ENCODE measurements at places on chromosomes 2 and 18.
A peak's percentile ranks its signal among the peaks of the same experiment; 100 is the strongest.

DNA sequence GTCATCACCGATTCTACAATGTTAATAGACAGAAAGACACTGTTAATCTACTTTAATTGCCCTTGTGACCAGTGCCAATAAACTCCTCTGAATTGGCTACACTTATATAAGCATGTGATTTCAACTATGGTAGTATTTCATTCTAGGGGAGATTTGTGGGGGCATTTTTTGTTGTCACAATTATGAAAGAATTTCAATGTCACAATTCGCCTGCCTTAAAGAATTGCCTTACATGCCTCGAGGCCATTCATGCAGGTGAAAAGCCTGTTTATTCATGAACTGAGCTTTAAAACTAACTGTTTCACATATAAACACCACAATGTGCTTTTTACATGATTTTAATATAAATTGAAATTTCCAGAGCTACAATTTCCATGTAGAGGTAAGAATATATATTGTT is 162.8 kb downstream of the GCA start:
- no peaks in the 10 kb centered on the region for H3K4me1 ChIP-seq
- no peak for DNase-seq

GRCh38 chr2:157508676-157509075 is 64.8 kb upstream of the CYTIP start:
- H3K4me3 ChIP-seq: no peak overlapping the region
- H3K36me3 ChIP-seq: no peaks in the 10 kb centered on the region
- no peak for DNase-seq
- peaks cover 32% of the 10 kb centered on the region for H3K27me3 ChIP-seq

DNA sequence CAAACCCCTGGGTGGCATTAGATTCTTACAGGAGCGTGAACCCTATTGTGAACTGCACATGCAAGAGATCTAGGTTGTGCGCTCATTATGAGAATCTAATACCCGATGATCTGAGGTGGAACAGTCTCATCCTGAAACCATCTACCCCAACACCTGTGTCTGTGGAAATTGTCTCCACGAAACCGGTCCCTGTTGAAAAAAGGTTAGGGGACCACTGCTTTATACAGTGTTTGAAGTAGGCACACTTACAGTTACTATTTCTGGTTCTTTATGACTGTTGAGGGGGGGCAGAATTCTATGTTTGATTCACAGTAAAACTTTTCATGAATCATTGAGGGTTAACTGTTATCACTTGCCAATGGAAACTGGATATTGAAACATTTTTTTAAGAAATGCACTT is 72.0 kb downstream of the RIF1 start:
- H3K27ac ChIP-seq: peak overlapping the region; percentile 65
- peaks cover 35% of the 10 kb centered on the region for H3K4me1 ChIP-seq
- no peak for DNase-seq

GRCh38 chr18:12443551-12443950 is 35.8 kb downstream of the PRELID3A start:
- no peak for DNase-seq
- peaks cover 6% of the 10 kb centered on the region for H3K4me1 ChIP-seq
- no peak overlapping the region for H3K27ac ChIP-seq
- no peak overlapping the region for H3K4me3 ChIP-seq
- no peaks in the 10 kb centered on the region for H3K27me3 ChIP-seq

- H3K36me3 ChIP-seq: peaks cover 3% of the 10 kb centered on the region
- H3K4me3 ChIP-seq: no peak overlapping the region
- H3K27ac ChIP-seq: no peak overlapping the region
- no peaks in the 10 kb centered on the region for H3K27me3 ChIP-seq
- peaks cover 14% of the 10 kb centered on the region for H3K4me1 ChIP-seq
These were observed 47.7 kb upstream of the YWHAQ start for GRCh38 chr2:9678544-9678943.

GRCh38 chr2:9573013-9573720 is 17.5 kb upstream of the ADAM17 start:
- H3K4me3 ChIP-seq: no peak overlapping the region
- H3K27ac ChIP-seq: no peak overlapping the region
- H3K27me3 ChIP-seq: no peaks in the 10 kb centered on the region
- peaks cover 21% of the 10 kb centered on the region for H3K4me1 ChIP-seq

GRCh38 chr2:144738749-144739148 is 218.8 kb upstream of the ZEB2 start:
- H3K36me3 ChIP-seq: no peaks in the 10 kb centered on the region
- no peak overlapping the region for H3K4me3 ChIP-seq
- DNase-seq: no peak
- H3K27me3 ChIP-seq: no peaks in the 10 kb centered on the region
- no peak overlapping the region for H3K27ac ChIP-seq

DNA sequence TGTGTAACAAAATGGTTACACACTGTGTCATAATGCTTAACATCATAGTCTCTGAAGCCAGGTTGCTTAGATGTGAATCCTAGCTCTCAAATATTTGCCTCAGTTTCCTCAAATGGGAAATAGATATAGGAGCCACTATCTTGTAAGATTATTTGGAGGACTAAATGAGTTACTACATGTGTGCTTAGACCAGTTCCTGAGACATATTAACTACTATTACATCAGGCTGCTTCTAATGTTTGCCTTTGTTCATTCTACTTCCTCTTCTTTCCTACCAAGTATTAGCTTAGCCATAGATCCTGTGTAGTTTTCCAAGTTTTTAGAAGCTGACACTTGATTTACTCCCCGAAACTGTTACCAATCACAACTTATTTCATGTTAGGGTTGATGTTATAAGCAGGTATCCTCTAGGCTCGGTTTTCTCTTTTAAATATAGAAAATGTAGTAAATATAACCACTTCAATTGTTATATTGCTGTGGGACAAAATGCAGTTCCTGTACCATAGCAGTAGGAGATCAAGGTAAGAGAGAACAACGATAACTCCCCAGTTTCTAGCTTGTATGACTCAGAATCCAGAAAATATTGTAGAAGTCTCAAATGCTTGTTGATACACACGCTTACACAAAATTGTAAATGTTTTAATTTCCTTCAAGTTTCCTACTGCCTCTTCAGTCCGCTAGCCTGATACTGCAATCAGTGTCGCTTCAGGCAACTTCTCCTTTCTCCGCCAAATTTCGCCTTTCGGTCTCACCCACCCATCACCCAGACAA is 751 bp upstream of the DNAJC10 start:
- peaks cover 5% of the 10 kb centered on the region for H3K4me1 ChIP-seq
- H3K4me3 ChIP-seq: no peak overlapping the region
- DNase-seq: no peak
- peaks cover 5% of the 10 kb centered on the region for H3K36me3 ChIP-seq
- H3K27ac ChIP-seq: no peak overlapping the region
- peaks cover 19% of the 10 kb centered on the region for H3K27me3 ChIP-seq

GRCh38 chr18:74171910-74172606 is 23.7 kb downstream of the TIMM21 start:
- peak overlapping the region; percentile 38 for H3K4me3 ChIP-seq
- DNase-seq: no peak
- H3K27ac ChIP-seq: no peak overlapping the region

GRCh38 chr2:196200557-196200956 is 29.2 kb upstream of the STK17B start:
- peak overlapping the region; percentile 75 for H3K27ac ChIP-seq
- peaks cover 8% of the 10 kb centered on the region for H3K36me3 ChIP-seq
- H3K27me3 ChIP-seq: no peaks in the 10 kb centered on the region
- peak overlapping the region; percentile 26 for H3K4me3 ChIP-seq

- H3K36me3 ChIP-seq: peaks cover 25% of the 10 kb centered on the region
- H3K27ac ChIP-seq: peak overlapping the region; percentile 96
- peaks cover 29% of the 10 kb centered on the region for H3K4me1 ChIP-seq
These were observed 456 bp downstream of the DOK1 start for GRCh38 chr2:74554820-74555531.

DNA sequence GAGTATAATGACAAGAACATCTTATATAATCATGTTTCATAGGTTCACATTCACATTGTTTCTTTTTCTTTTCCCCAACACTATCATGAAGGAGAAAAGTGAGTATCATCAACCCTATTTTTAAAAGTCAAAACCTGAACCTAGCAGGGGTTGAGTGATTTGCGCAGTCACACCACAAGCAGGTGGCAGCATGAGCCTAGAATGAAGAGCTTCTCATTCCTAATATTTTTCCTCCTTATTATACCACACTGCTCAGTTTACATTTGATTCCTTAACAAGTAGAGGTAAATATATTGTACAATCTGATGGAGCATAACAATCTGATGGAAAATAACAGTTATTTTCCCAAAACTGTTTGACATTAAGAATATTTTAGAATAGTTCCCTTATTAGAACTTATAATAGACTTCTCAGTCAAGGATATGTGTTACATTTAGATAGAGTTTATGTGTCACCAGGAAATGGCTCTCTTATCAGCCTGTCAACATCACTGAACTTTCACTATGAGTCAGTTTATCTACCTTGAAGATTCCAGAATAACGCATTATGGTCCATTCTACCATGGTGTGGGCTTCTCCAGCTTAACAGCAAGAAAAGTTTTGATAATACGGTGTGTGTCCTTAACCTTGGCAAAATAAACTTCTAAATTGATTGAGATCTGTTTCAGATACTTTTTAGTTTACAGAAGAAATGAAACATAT is 119.5 kb downstream of the NEB start:
- peaks cover 4% of the 10 kb centered on the region for H3K36me3 ChIP-seq
- peak overlapping the region; percentile 14 for H3K4me3 ChIP-seq
- DNase-seq: no peak
- peak overlapping the region; percentile 61 for H3K27ac ChIP-seq

- H3K27ac ChIP-seq: no peak overlapping the region
- H3K4me3 ChIP-seq: no peak overlapping the region
- H3K4me1 ChIP-seq: peaks cover 14% of the 10 kb centered on the region
- no peaks in the 10 kb centered on the region for H3K27me3 ChIP-seq
- no peak for DNase-seq
- peaks cover 60% of the 10 kb centered on the region for H3K36me3 ChIP-seq
These were observed 6.7 kb upstream of the CLK1 start for GRCh38 chr2:200871151-200871550.

DNA sequence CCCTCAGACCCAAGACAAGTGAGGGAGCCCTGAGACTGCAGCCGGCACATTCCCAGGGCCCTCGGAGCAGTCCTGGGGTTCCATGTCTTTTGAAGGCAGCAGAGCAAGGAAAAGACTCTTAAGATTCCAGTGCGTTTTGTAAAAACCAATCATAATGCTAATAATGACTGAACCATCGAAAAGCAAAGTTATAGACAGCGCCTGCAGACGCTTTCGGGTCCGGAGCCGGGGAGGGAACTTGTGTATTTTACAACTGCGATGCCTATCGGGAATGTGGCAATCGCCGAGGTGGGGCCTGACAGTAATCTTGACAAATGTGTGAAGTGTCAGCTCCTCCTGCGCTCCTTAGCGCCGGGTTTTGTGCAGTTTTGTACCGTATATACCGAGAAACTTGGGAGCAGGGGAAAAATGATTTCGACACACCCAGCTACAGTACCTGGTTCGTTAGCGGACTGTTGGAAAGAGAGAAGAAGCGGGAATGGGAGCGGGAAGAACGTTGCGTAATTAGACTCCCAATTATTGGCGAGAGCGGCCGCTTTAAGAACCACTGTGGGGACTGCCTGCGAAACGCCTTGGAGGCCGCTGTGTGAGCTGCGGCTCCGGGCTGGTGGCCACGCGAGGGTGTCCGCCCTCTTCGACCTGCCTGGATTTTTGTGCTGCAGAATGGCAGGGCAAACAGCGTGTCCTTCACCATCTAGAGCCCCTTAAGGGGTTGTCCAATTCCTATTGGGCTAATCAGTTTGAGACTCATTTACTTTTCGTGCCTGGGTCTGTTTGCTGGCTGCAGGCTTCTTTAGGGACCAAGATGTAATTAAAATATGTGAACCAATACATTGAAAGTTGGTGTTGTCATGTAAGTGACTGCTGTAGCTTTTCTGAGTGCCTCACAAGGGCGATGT is 2.4 kb downstream of the EPAS1 start:
- peaks cover 16% of the 10 kb centered on the region for H3K36me3 ChIP-seq
- H3K4me3 ChIP-seq: peak overlapping the region; percentile 89
- no peak overlapping the region for H3K27ac ChIP-seq
- DNase-seq: no peak
- H3K4me1 ChIP-seq: peaks cover 37% of the 10 kb centered on the region

- no peak overlapping the region for H3K4me3 ChIP-seq
- no peak overlapping the region for H3K27ac ChIP-seq
- no peaks in the 10 kb centered on the region for H3K27me3 ChIP-seq
- no peak for DNase-seq
- H3K36me3 ChIP-seq: no peaks in the 10 kb centered on the region
These were observed 230.9 kb upstream of the FSIP2 start for GRCh38 chr2:185507719-185508118.

GRCh38 chr2:70728128-70728527 is 39.9 kb downstream of the ADD2 start:
- no peaks in the 10 kb centered on the region for H3K36me3 ChIP-seq
- no peaks in the 10 kb centered on the region for H3K4me1 ChIP-seq
- no peak for DNase-seq
- no peaks in the 10 kb centered on the region for H3K27me3 ChIP-seq

DNA sequence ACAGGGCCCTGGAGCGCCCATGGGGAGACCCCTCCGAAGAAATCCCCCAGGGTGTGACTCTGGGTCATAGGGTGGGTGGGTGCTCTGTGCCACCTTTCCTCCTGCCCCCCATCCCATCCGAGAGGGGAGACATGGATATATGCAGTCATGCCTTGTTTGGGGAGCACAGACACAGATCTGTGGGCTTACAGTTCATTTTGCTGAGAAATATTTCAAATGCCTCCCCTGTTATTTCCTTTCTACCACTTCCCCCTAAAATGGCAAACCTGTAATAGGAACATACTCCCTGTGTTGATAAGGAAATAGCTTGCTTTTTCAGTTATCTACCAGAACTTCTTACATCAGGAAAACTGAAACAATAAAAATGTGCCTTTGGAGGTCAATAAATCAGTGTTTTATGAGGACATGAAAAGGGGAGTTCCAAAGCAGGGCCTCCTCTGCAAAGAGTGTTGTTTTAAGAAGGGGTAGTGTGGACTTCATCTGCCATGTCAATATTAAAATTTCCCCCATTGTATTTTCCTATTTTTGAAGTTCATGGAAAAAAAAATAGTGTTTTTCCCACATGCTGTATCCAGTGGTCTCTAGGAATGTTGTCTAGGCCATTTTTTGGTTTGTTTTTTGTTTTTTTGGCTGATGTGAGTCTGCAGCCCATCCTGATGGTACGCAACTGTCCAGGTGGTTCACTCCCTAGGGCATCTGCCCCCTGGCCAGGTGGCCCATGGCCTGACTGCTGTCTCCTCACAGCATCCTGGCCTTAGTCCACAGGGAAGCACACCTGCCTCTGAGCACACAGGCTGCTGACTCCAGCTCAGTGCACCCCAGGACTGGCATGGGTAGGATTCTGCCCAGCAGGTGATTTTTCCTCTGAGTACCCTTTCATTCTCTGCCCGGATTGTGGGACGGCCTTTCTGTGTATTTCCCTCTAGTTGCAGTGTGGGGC is 3.7 kb downstream of the TNFRSF11A start:
- H3K4me3 ChIP-seq: peak overlapping the region; percentile 75
- H3K27me3 ChIP-seq: peaks cover 7% of the 10 kb centered on the region
- H3K27ac ChIP-seq: peak overlapping the region; percentile 85

GRCh38 chr2:199606193-199606780 is 148.5 kb upstream of the SATB2 start:
- no peak for DNase-seq
- H3K27ac ChIP-seq: no peak overlapping the region
- no peaks in the 10 kb centered on the region for H3K36me3 ChIP-seq
- H3K4me3 ChIP-seq: no peak overlapping the region
- peaks cover 23% of the 10 kb centered on the region for H3K27me3 ChIP-seq
- no peaks in the 10 kb centered on the region for H3K4me1 ChIP-seq
